NCI-H1417 (cell line): ENCODE measurements at places on chromosomes 11 and 22.

- no peak for DNase-seq
Observed at GRCh38 chr11:92880381-92880780, 89.1 kb upstream of the MTNR1B start.

DNA sequence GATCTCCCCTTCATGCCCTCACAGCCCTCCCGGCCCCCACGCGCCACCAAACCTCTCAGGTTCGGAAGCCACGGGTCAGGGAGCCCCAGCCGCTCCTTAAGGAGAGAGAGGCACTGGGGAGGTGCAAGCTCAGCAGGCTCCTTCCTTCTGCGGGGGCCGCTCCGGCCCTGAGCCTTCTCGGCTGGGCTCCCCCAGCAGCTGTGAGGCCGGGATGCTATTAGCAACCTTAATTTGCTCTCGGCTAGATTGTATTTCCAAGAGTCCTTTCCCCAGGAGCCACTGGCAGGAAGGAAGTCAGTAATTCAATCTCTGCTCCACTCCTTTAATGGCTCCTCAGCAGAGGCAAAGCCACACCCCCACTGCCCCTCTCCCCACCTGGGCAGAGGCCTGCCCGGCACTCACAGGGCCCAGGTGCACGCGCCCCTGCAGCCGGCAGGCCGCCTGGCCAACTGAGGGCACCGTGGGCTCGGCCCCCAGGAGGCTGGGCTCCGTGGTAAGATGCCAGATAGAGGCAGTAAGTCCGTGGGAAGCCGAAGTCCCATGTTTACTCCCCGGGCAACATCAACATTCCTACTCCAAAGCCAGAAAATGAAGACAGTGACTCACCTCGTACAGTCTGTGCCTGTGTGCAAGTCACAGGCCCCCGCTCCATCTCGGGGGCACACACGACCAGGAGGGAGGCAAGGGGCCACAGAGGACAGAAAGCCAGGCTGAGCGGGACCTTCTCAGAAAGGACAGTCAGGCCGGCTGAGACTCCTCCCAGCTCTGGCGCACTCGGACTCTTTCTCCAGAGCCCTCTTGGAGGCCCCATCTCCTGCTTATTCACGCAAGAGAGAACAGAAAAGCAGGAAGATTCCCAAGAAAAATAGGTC is 5.2 kb downstream of the IGSF9B start:
- DNase-seq: peak; percentile 83

- DNase-seq: no peak
Observed at GRCh38 chr11:130418210-130418609, 10.2 kb downstream of the ADAMTS8 start.

DNA sequence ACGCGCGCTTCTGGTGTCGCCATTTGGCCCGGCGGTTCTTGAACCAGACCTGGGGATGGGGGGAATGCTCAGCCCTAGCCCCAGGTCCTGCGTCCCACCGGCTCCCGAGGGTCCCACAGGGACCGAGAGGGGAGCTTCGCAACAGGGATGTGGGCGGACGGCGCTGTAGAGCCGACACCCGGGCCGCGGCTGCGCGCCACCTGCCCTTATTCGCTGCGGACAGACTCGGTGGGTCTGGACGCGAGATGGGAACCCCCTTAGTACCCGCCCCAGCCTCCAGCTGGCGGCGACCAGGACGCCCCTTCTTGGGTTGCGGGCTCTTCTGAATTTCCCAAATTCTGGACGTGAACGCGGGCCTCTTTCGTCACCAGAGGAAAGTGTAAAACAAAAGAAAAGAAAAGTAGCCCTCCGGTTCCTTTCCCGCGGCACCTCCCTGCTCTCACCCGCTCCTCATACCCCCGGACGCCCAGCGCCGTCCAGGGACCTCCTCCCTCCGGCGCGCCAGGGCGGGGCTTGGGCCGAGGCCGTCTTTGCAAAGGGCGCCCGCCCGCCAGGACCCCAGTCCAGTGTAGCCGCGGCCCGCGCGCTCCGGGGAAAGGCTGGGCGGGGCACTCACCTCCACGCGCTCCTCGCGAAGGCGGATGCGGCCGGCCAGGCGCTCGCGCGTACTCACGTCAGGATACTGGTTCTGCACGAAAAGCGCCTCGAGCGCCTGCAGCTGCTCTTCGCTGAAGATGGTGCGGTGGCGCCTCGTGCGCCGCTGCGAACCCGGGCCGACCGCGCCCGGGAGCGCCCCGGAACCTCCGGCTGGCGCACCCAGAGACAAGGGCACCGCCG is 827 bp downstream of the GSC2 start:
- DNase-seq: peak; percentile 23

DNA sequence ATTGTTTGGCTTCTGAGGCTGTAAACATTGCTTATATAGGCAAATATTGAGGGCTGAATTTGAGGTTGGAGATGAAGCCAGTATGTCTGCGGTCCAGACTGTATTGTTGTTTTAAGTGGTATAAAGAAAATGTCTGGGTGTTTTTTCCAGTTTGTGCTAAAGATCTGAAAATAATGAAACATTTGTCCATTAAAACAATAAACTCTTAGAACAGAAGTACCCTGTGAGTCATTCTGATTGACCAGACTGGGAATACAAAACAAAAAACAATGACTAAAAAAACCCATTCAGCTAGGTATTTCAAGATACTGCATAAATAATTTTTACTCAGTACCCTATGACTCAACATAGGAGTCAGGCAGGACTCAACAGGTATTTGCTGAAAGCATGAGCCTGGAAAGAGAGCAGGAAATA is 20.4 kb downstream of the ALKBH8 start:
- DNase-seq: no peak

- no peak for DNase-seq
Observed at GRCh38 chr11:13280092-13280722, 2.6 kb downstream of the BMAL1 start.

DNA sequence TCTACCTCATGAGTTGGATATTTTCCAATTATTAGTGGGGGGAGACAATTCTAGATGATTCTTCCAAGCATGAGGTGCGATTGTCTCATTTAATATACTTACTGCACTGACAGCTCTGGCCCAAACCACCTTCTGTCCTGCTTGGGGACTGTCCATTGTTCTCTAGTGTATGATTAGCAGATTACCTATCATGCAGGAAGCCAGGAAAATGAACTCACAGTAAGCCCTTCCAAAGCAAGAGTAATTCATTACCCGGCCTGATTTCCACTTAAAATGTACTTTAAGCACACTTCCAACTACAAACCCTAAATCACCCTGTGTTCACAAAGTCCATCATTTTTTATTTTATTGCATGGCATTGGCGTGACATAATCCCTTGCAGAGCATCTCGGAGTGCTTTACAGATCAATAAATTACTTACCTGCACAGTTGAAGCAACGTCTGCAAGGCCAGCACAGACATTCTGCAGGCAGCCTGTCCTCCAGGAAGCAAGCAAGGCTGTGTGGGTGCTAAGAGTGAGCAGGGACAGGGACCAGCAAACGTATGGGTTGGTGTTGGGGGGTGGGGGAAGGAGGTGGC is 838.2 kb downstream of the NTM start:
- peak; percentile 22 for DNase-seq

- no peak for DNase-seq
Observed at GRCh38 chr11:74444173-74444826, 23.0 kb downstream of the KCNE3 start.

GRCh38 chr11:9802291-9802861 is 138.5 kb downstream of the SWAP70 start:
- no peak for DNase-seq

DNA sequence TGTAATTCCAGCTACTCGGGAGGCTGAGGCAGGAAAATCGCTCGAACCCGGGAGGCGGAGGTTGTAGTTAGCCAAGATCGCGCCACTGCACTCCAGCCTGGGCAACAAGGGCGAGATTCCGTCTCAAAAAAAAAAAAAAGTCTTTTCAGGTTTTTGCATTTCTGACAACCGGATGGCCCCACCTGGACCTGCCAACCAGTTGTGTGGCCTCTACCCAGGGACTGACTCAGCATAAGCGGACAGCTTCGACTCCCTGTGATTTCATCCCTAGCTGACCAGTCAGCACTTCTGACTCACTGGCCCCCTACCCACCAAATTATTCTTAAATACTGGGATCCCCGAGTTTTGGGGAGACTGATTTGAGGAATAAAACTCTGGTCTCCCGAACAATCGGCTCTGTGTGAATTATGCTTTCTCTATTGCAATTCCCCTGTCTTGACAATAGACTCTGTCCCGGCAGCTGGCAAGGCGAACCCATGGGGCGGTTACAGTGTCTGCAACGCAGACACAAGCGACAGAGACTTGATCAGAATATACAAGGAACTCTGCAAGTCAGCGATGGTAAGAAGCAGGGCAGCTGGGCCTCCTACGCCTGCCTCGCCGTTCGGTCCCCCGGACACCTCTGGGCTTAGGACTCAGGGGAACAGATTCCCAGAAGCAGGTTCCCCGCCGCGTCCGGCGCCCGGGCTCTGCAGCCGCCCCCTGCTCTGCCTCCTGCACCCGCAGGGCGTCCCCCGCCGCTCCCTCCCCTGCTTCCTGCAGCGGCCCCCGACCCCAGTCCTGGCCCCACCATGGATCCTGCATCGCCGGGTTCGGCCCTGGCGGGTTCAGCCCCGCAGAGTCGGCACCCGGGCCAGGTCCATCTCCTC is 741 bp upstream of the TALDO1 start:
- peak; percentile 88 for DNase-seq

DNA sequence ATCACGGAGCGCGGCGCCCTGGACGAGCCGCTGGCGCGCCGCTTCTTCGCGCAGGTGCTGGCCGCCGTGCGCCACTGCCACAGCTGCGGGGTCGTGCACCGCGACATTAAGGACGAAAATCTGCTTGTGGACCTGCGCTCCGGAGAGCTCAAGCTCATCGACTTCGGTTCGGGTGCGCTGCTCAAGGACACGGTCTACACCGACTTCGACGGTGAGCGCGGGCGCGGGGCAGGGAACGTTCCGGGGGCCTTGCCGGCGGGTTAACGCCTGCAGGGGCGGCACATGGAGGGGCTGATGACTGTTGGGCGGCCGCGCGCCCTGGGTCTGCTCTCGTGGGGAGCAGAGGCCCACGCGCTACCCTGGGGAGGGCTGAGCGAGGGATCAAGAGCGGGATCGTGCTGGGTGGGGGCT is 1.0 kb downstream of the PIM3 start:
- DNase-seq: no peak

- no peak for DNase-seq
Observed at GRCh38 chr11:90330632-90331031, 107.8 kb upstream of the CHORDC1 start.

GRCh38 chr11:74001822-74002286 is 7.0 kb downstream of the UCP3 start:
- DNase-seq: no peak

- DNase-seq: no peak
Observed at GRCh38 chr11:127592371-127592770, 591.8 kb upstream of the KIRREL3 start.

DNA sequence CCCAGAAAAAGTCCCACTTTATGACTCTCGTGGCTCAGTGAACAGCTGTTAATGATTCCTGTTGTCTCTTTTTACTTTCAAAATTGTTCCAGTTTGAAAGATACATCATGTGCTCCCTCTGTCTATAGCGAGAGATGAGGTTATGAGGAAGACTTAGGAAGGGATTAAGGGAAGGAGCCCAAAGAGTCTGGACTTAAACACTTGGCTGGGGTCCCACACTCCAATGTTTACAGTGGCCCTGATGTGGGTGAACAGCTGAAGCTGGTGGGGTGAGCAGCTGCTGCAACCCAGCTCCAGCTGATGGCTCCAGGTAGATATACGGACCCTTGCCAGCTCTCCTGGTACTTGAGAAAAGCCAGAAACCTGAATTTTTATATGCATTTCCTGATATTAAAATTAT is 84.5 kb upstream of the PLET1 start:
- no peak for DNase-seq

- DNase-seq: no peak
Observed at GRCh38 chr11:116553482-116553881, 219.3 kb downstream of the BUD13 start.

- peak; percentile 42 for DNase-seq
Observed at GRCh38 chr22:33519071-33519973, 401.0 kb downstream of the LARGE1 start.

- DNase-seq: no peak
Observed at GRCh38 chr11:111932611-111932950, 4.6 kb upstream of the DIXDC1 start.

GRCh38 chr11:36077886-36078685 is 134.2 kb downstream of the LDLRAD3 start:
- DNase-seq: no peak

- DNase-seq: no peak
Observed at GRCh38 chr11:122183933-122184332, 67.9 kb upstream of the BLID start.

GRCh38 chr11:124961972-124962609 is 8.1 kb downstream of the CCDC15 start:
- DNase-seq: peak; percentile 26

DNA sequence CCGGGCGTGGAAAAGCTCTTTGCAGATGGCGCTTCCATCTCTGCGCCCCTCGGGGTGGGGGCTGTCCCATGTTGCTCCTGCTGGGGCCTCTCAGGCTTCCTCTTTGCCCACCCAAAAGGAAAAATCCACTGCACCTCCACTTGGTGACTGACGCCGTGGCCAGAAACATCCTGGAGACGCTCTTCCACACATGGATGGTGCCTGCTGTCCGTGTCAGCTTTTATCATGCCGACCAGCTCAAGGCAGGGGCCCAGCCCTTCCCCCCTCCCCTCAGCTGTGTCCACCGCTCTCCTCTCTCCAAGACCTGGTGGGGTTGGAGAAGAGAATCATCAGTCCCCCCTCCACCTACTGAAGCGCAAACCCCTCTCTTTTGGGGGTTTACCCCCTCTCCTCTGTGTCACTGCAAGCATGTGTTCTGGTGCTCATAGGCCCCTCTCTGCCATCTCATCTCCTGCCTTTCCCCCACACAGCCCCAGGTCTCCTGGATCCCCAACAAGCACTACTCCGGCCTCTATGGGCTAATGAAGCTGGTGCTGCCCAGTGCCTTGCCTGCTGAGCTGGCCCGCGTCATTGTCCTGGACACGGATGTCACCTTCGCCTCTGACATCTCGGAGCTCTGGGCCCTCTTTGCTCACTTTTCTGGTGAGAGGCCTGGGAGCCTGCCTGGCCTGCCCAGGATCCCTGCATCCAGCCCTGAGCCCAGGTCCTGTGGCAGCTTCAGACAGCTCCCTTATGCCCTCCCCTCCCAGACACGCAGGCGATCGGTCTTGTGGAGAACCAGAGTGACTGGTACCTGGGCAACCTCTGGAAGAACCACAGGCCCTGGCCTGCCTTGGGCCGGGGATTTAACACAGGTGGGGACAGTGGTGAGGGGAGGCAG is 1.8 kb downstream of the LARGE2 start:
- no peak for DNase-seq

DNA sequence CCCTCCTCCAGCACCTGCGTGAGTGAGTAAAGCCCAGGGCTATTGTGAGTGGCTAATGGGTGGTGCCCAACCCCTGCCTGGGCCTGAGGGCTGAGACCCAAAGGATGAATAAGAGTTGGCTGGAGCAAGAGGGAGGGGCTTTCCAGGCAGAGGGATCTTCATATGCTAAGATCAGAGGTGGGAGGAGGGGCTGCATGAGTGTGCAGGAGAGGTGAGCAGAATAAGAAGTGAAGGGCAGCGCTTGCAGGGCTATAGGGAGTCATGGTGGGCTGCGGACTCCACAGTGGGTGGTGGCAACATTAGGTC is 3.9 kb downstream of the EMID1 start:
- DNase-seq: no peak
